Body of pancreas (tissue), 4 donors: ENCODE measurements at places on chromosomes 2 and 18. TPM values are rescaled to one million over a fixed set of nuclear protein-coding genes. Genes with fewer than 3 reads are reported as not detected.
A peak's percentile ranks its signal among the peaks of the same experiment; 100 is the strongest.

The DHRS9 gene
- total RNA-seq, result not detected

DNA sequence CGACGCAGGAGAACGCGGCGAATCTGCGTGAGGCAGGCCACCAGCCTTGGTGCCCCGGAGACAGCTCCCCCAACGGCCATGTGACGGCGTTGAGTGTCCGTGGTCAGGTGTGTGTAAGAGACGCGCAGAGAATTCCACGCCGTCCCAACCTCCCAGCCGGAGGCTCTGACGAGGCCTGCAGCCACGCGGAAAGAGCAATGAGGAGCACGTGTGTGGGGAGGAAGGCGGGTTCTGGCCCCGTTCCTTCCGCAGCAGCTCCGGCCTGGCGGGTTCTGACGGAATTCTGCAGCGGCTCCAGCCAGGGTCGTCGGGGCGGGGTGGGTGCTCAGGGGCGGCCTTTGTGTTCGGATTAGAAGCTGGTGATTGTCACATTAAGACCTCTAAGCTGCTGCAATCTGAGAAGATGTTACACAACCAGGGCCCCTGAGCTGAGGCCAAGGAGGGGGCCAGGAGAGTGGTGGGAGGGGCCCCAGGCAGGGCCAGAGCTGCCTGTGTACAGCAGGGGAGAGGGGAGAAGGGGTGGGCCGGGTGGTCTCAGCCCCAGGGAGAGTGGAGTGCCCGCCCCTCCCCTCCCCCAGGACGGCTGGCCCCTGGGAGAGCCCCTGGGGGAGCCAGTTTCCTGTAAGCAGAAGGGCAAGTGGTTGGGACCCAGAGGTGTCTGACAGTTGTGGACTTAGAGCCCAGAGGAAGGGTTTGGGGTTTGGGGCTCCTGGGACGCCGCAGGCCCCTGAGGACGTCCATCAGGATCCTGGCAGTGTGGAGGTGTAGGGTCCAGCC, 5.1 kb upstream of the GAL3ST2 start:
- H3K27me3 ChIP-seq, result no peaks in the 10 kb centered on the region
- no peak overlapping the region for H3K27ac ChIP-seq
- peak; percentile 23 for DNase-seq
- no peaks in the 10 kb centered on the region for H3K4me1 ChIP-seq

DNA sequence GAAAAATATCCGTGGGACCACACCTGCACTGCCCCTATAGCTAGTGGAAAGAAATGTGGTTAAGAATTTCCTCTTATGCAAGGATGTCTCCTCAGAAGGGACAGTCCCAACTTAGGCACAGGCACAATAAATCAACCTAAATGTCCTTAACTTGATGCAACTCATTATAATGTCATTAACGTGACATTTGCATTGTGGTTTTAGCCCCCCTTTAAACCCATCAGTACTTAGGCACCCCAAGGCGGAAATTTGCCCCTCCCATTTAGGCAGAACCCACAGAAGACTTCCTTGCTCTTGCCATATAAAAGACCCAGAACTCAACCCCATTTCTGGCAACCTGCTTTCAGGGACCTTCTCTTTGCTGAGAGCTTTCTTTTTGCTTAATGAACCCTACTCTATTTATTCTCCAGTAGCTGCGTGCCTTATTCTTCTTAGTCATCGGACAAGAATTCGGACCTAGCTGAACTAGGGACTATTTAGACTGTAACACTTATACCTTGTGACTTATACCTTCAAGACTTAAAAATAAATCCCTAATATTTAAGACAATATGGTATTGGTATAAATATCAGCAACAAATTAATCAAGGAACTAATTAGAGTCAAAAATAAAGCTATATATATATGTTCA, 1281.6 kb upstream of the TMEFF2 start:
- no peaks in the 10 kb centered on the region for H3K4me1 ChIP-seq
- H3K36me3 ChIP-seq, result no peaks in the 10 kb centered on the region
- H3K27ac ChIP-seq, result no peak overlapping the region
- H3K27me3 ChIP-seq, result no peaks in the 10 kb centered on the region
- H3K4me3 ChIP-seq, result no peak overlapping the region

- no peaks in the 10 kb centered on the region for H3K36me3 ChIP-seq
- no peaks in the 10 kb centered on the region for H3K27me3 ChIP-seq
- no peak for DNase-seq
Measured at GRCh38 chr2:181275643-181276070, 181.5 kb upstream of the ITGA4 start.

DNA sequence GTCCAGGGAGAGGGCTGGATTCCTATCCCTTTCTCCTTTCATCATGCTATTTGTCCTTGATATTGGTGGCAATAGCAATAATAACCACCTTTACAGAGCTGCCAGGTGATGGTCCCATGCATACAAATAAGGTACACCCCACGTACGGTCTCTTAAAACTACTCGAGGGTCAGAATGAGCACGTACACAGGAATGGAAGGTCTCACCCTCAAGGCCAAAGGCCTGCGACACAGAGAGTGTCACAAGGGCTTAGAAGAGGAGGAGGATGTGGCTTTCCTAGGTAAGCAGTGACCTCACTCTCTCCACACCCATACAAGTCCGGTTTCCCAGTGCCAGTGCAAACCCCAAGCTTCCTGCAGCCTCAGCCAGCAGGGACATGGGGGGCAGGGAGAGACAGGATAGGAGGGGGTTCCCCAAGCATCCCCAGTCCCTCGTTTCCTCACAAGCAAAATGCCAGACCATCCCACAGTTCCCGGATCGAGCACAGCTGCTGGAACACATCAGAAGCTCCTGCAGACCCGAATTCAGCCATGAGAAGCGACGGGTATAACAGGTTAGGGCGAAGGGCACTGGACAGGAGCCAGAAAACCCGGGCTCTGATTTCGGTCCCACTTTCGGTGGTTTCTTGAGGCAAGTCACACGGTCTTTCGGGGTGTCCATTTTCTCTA, 49.2 kb downstream of the PLB1 start:
- no peak overlapping the region for H3K27ac ChIP-seq
- no peak overlapping the region for H3K4me3 ChIP-seq
- H3K27me3 ChIP-seq, result no peaks in the 10 kb centered on the region

DNA sequence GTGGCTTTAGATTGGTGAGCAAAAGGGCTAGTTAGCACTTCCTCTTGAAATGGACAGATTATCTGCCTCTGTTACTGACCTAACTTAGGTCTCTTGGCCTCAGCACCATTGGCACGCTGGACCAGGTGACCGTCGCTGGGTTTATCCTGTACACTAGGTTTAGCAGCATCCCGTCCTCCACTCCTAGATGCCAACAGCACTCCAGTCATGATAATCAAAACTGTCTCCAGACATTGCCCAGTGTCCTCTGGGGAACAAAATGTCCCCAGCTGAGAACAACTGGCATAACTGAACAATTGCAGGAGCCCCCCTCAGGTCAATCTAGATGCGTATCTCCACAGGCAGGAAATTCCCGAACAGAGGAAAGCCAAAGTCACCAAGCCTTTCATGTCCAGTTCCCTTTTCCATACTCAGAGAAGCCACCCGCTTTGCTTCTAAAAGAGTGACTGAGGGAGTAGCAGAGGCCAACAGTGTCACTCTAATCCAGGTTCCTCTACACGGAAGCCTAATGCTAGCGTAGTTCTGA, 27.3 kb downstream of the E2F6 start:
- H3K4me1 ChIP-seq, result no peaks in the 10 kb centered on the region
- H3K27ac ChIP-seq, result no peak overlapping the region
- H3K4me3 ChIP-seq, result no peak overlapping the region
- no peaks in the 10 kb centered on the region for H3K27me3 ChIP-seq
- no peaks in the 10 kb centered on the region for H3K36me3 ChIP-seq

DNA sequence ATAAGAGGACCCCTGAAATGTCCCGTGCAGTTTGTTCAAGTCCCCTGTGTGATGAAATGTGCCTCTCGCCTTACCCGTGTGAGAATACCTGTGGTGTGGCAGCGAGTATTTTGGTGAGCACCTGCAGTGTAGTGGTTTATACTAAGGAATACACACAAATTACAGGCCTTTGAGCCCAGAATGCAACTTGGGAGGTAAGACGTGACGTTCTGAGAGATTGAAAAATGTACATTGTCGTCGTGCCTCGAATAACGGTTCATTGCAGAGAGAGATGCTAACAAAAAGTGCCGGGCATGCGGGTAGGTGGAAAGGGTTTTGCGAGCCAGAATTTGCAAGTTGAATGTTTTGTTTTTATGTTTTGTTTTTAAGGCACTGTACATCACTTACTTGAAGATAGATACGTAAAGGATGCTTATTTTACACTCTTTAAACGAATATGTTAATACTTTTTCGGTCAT, 867 bp downstream of the RBBP8 start:
- H3K36me3 ChIP-seq, result no peaks in the 10 kb centered on the region
- no peak for DNase-seq
- H3K27me3 ChIP-seq, result no peaks in the 10 kb centered on the region
- peaks cover 11% of the 10 kb centered on the region for H3K4me1 ChIP-seq
- H3K4me3 ChIP-seq, result peak overlapping the region; percentile 41

- no peak overlapping the region for H3K4me3 ChIP-seq
- H3K27me3 ChIP-seq, result no peaks in the 10 kb centered on the region
- DNase-seq, result no peak
- peaks cover 29% of the 10 kb centered on the region for H3K4me1 ChIP-seq
- H3K36me3 ChIP-seq, result no peaks in the 10 kb centered on the region
Measured at GRCh38 chr2:233010569-233011267, 2.3 kb downstream of the NGEF start.

DNA sequence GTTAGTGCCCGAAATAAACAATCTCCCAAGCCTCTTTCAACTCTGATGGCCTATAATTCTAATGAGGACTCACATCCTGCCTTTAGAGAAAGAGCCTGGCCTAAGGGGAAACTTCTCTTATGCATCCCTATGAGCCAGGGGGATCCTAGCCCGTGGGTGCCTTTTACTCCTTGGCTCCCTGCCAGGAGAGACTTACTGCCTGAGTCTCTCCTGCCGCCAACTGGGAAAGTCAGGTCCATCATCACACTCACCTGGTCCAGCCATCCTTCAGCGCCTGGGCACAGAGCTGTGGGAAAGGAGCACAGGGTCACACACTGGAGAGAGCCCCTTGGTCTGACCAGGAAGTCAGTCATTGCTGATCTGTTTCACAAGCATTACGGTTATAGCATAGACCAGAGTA, 24.1 kb downstream of the ENOSF1 start:
- no peak overlapping the region for H3K4me3 ChIP-seq
- peaks cover 14% of the 10 kb centered on the region for H3K4me1 ChIP-seq
- H3K27ac ChIP-seq, result no peak overlapping the region
- no peaks in the 10 kb centered on the region for H3K27me3 ChIP-seq
- H3K36me3 ChIP-seq, result no peaks in the 10 kb centered on the region
- no peak for DNase-seq

GRCh38 chr2:220163486-220163885, 536.1 kb downstream of the SLC4A3 start:
- DNase-seq, result no peak
- no peak overlapping the region for H3K27ac ChIP-seq
- H3K36me3 ChIP-seq, result no peaks in the 10 kb centered on the region
- no peaks in the 10 kb centered on the region for H3K4me1 ChIP-seq
- H3K4me3 ChIP-seq, result no peak overlapping the region

GRCh38 chr18:60295674-60296073, 76.9 kb downstream of the MC4R start:
- H3K4me3 ChIP-seq, result no peak overlapping the region
- H3K27ac ChIP-seq, result no peak overlapping the region
- no peaks in the 10 kb centered on the region for H3K27me3 ChIP-seq
- H3K4me1 ChIP-seq, result no peaks in the 10 kb centered on the region

DNA sequence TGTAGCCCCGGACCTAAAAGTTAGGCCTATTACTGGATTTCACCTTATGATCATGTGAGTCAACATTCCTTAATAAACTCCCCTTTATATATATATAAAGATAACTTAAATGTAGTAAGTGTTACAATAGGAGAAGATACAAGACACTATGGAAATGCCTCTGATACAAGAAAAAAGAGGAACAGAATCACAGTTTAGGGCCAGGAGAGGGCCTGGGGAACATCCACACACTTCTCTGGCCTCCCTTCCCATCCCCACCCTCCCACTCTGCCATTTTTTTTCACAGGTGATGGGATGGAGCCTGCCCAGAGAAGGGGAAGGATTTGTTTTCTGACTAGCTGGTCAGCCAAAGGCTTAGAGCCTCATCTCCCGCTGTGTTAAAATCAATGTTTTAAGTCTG, 6.4 kb downstream of the CDC42EP3 start:
- no peak for DNase-seq
- no peaks in the 10 kb centered on the region for H3K36me3 ChIP-seq
- H3K27me3 ChIP-seq, result no peaks in the 10 kb centered on the region
- no peak overlapping the region for H3K27ac ChIP-seq

GRCh38 chr18:13438507-13439056, 220.0 kb downstream of the LDLRAD4 start:
- no peak overlapping the region for H3K27ac ChIP-seq
- H3K4me3 ChIP-seq, result no peak overlapping the region
- H3K27me3 ChIP-seq, result no peaks in the 10 kb centered on the region
- no peak for DNase-seq
- peaks cover 10% of the 10 kb centered on the region for H3K4me1 ChIP-seq

DNA sequence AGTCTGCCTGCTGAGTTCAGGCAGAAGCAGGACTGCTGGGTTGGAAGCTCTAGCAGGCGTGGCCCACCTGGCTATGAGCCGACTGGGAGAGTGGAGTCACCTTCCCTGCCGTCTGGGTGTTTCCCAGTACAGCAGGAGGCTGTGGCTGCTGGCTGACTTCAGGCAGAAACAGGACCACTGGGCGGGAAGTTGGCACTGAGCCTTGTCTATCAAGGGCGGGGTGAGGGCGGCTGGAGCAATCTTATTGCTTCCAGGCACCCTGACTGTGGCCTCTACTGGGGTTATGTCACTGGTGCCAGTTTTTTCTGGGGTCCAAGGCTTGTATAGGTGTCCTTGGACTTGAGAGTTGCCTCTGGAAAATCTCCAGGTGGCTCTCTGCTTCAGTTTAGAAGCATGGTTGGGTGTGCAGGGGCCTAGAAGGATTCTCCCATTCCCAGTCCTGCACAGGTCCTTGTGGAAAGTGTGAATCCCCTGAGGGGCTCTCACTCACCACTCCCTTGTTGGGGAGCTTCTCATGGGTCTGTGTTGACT, 30.5 kb downstream of the LTBP1 start:
- H3K27me3 ChIP-seq, result no peaks in the 10 kb centered on the region
- no peak overlapping the region for H3K27ac ChIP-seq
- no peak overlapping the region for H3K4me3 ChIP-seq
- H3K36me3 ChIP-seq, result no peaks in the 10 kb centered on the region
- peak; percentile 92 for DNase-seq
